HCT116 (cell line): ENCODE measurements at places on chromosomes 7 and 10. TPM values are rescaled to one million over a fixed set of nuclear protein-coding genes. Genes with fewer than 3 reads are reported as not detected.

- no peak for DNase-seq
- H3K27ac ChIP-seq: no peak overlapping the region
- H3K36me3 ChIP-seq: no peaks in the 10 kb centered on the region
- no peaks in the 10 kb centered on the region for H3K27me3 ChIP-seq
Observed at GRCh38 chr7:87204933-87205332, 14.6 kb downstream of the TMEM243 start.

- no peaks in the 10 kb centered on the region for H3K36me3 ChIP-seq
- DNase-seq: no peak
- no peaks in the 10 kb centered on the region for H3K4me1 ChIP-seq
- H3K27ac ChIP-seq: no peak overlapping the region
Observed at GRCh38 chr10:80122746-80123145, 9.8 kb upstream of the PLAC9 start.

DNA sequence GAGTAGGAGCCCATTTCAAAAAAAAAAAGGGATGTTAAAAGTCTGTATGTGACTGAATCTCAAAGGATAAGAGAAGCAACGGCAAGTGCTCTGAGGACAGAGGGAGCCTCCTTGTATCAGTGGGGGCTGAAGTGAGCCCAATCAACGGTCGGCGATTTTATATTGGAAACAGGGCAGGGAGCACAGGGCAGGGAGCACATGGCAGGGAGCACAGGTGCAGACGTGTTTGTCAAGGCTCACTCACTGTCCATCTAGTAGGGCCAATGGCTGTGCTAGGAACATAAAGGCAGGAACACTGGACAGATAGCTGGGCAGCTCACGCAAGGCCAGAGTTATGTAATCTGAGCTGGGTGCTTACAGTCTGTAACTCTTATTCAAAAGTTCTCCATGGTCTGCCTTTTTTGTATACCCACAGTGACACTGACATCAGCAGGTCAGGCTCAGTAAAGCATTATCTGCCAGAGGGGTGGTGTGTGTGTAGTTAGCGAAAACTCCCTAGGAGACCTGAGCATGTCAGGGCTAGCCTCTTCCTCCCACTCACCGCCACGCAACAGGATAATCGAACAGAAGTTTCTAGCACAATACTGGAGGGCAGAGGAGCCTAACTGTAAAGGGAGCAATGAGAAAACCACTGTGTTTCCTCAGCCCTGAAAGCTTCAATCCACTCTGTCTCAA is 15.4 kb downstream of the AKR1B1 start:
- H3K27me3 ChIP-seq: no peaks in the 10 kb centered on the region
- no peak overlapping the region for H3K27ac ChIP-seq
- H3K4me3 ChIP-seq: no peak overlapping the region
- H3K4me1 ChIP-seq: no peaks in the 10 kb centered on the region

GRCh38 chr10:26737730-26738129 is 40.2 kb downstream of the PDSS1 start:
- H3K27ac ChIP-seq: no peak overlapping the region
- no peaks in the 10 kb centered on the region for H3K27me3 ChIP-seq
- H3K4me1 ChIP-seq: no peaks in the 10 kb centered on the region
- H3K4me3 ChIP-seq: no peak overlapping the region
- DNase-seq: no peak

GRCh38 chr10:112722758-112723157 is 227.3 kb upstream of the TCF7L2 start:
- no peak for DNase-seq
- H3K27ac ChIP-seq: no peak overlapping the region
- H3K27me3 ChIP-seq: no peaks in the 10 kb centered on the region
- no peaks in the 10 kb centered on the region for H3K36me3 ChIP-seq
- peaks cover 6% of the 10 kb centered on the region for H3K4me1 ChIP-seq

DNA sequence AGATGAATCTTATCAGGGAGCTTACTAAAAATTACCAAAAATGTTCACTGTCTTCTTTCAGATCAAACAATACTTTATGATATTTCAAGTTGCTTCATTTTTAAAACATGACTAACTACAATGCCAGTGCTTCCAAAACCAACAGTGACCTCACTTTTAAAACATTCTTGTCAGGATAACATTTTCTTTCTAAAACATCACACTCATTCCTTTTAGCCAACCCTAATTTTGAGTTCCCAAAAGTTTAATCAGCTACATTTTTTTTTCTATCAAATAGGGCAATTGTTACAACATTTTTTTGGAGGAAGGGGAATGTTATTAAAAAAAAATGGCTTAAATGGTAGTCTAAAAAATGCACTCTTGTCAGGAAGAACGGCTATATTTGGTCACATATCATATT is 37.3 kb downstream of the RTKN2 start:
- H3K27me3 ChIP-seq: no peaks in the 10 kb centered on the region
- DNase-seq: no peak
- no peaks in the 10 kb centered on the region for H3K36me3 ChIP-seq

- H3K27me3 ChIP-seq: no peaks in the 10 kb centered on the region
- H3K36me3 ChIP-seq: no peaks in the 10 kb centered on the region; the same call in 1 of the 2 replicates
- H3K27ac ChIP-seq: no peak overlapping the region
- no peaks in the 10 kb centered on the region for H3K4me1 ChIP-seq
- DNase-seq: no peak
- H3K4me3 ChIP-seq: no peak overlapping the region
Observed at GRCh38 chr10:75165684-75166622, 44.6 kb upstream of the VDAC2 start.

- no peak for DNase-seq
- H3K36me3 ChIP-seq: peaks cover 13% of the 10 kb centered on the region
- H3K4me3 ChIP-seq: no peak overlapping the region
- no peaks in the 10 kb centered on the region for H3K27me3 ChIP-seq
Observed at GRCh38 chr7:127683776-127684681, 32.0 kb downstream of the SND1 start.

DNA sequence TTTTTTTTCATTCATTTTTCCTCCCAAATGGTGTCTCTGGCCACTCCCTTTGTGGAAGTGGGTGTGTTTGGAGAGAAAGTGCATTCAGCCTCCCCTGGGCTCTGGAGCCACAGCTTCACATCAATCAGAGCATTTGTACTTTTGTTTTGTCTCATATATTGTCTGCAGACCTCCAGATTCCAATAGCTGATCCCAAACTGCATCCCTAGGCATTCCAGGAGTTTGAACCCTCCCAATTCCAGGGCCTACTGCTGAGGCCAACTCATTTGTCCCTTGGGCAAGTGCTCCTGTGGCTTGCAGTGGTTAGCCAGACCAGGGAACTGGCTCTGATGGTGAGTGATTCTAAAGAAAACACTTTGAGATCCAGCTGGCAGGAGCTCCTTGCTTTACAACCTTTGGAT is 163.3 kb downstream of the IPMK start:
- no peaks in the 10 kb centered on the region for H3K27me3 ChIP-seq
- no peak overlapping the region for H3K4me3 ChIP-seq
- no peak for DNase-seq
- no peaks in the 10 kb centered on the region for H3K36me3 ChIP-seq
- no peak overlapping the region for H3K27ac ChIP-seq

GRCh38 chr10:95571390-95571789 is 10.2 kb upstream of the SORBS1 start:
- H3K4me1 ChIP-seq: no peaks in the 10 kb centered on the region
- peaks cover 17% of the 10 kb centered on the region; the same call in 1 of the 2 replicates for H3K27me3 ChIP-seq
- H3K36me3 ChIP-seq: no peaks in the 10 kb centered on the region
- DNase-seq: no peak
- H3K27ac ChIP-seq: no peak overlapping the region
- no peak overlapping the region for H3K4me3 ChIP-seq

DNA sequence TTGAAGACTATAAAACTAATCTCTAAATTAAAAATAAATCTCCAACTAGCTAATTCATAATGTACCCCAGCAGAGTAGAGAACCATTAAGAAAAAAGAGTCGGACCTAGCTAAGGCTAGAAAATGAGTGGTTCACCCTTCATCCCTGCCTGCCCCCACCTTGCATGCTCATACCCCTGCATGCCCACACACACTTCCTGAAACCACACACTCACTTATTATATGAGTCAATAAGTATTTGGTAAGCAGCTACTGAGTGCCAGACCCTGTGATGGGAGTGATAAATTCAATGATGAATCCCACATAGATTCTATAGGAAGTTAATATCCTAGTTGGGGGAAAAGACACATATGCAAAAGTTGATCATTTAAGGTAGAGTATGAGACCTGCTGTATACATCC is 152.9 kb upstream of the INHBA start:
- no peak overlapping the region for H3K4me3 ChIP-seq
- H3K36me3 ChIP-seq: no peaks in the 10 kb centered on the region
- H3K4me1 ChIP-seq: no peaks in the 10 kb centered on the region
- H3K27ac ChIP-seq: no peak overlapping the region

GRCh38 chr7:49127359-49127913 is 203.1 kb downstream of the CDC14C start:
- no peaks in the 10 kb centered on the region for H3K4me1 ChIP-seq
- H3K36me3 ChIP-seq: no peaks in the 10 kb centered on the region
- no peak for DNase-seq
- H3K27me3 ChIP-seq: no peaks in the 10 kb centered on the region

- no peak overlapping the region for H3K4me3 ChIP-seq
- DNase-seq: no peak
- H3K36me3 ChIP-seq: no peaks in the 10 kb centered on the region
- no peaks in the 10 kb centered on the region for H3K27me3 ChIP-seq
- H3K4me1 ChIP-seq: no peaks in the 10 kb centered on the region; the same call in 1 of the 2 replicates
Observed at GRCh38 chr10:34908481-34908880, 93.4 kb upstream of the PARD3 start.

- H3K4me1 ChIP-seq: no peaks in the 10 kb centered on the region
- no peaks in the 10 kb centered on the region for H3K36me3 ChIP-seq
- no peak overlapping the region for H3K4me3 ChIP-seq
- DNase-seq: no peak
Observed at GRCh38 chr10:118816471-118817168, 61.9 kb upstream of the CACUL1 start.

- no peaks in the 10 kb centered on the region for H3K27me3 ChIP-seq
- H3K27ac ChIP-seq: no peak overlapping the region
- no peaks in the 10 kb centered on the region for H3K4me1 ChIP-seq
- H3K36me3 ChIP-seq: no peaks in the 10 kb centered on the region
Observed at GRCh38 chr7:47069385-47070076, 512.4 kb downstream of the TNS3 start.

- H3K27me3 ChIP-seq: no peaks in the 10 kb centered on the region
- no peak overlapping the region for H3K4me3 ChIP-seq
- H3K27ac ChIP-seq: no peak overlapping the region
- no peaks in the 10 kb centered on the region for H3K36me3 ChIP-seq
Observed at GRCh38 chr7:1369916-1370657, 89.2 kb downstream of the MICALL2 start.

- H3K27me3 ChIP-seq: no peaks in the 10 kb centered on the region
- H3K36me3 ChIP-seq: no peaks in the 10 kb centered on the region
- no peak overlapping the region for H3K27ac ChIP-seq
- peaks cover 16% of the 10 kb centered on the region for H3K4me1 ChIP-seq
- H3K4me3 ChIP-seq: no peak overlapping the region
- no peak for DNase-seq
Observed at GRCh38 chr10:97866524-97867219, 17.0 kb downstream of the GOLGA7B start.

GRCh38 chr10:128766915-128767314 is 640.7 kb upstream of the MKI67 start:
- H3K4me3 ChIP-seq: no peak overlapping the region
- H3K27ac ChIP-seq: no peak overlapping the region
- H3K36me3 ChIP-seq: no peaks in the 10 kb centered on the region
- DNase-seq: no peak
- peaks cover 38% of the 10 kb centered on the region for H3K27me3 ChIP-seq

DNA sequence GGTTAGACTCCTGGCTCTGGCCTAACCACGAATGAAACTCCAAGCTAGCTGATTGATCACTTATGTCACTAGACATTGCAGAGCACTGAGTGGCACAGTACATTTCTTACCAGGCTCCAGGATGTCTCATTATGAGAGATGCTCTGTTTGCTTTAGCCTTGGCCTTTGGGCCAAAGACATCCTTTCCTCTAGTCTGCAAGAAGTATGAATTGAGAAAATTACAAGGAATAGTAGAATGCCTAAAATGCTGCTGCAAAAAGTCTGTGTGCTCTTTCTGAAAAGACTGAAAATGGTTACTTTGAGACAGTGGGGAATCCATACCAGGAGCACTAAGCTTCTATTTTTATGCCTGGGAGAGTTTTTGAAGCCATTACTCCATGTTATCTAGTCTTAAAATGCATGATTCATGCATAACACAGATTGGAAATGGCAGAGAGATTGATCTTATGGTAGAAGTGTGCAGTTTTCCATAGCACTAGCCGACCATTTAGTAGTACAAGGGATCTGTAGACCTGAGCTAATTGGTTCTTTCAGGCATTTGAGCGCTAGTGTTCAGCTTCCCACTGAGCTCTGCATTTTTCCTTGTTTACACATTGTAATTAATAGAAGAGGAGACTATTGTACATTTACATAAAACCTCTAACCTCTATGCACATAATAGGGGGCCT is 303.8 kb downstream of the PRKG1 start:
- H3K4me3 ChIP-seq: no peak overlapping the region
- no peaks in the 10 kb centered on the region for H3K4me1 ChIP-seq
- H3K27me3 ChIP-seq: peaks cover 2% of the 10 kb centered on the region
- H3K36me3 ChIP-seq: no peaks in the 10 kb centered on the region
- no peak overlapping the region for H3K27ac ChIP-seq
- no peak for DNase-seq

- no peak overlapping the region for H3K4me3 ChIP-seq
- H3K27ac ChIP-seq: no peak overlapping the region
- no peak for DNase-seq
- no peaks in the 10 kb centered on the region for H3K27me3 ChIP-seq
- H3K36me3 ChIP-seq: no peaks in the 10 kb centered on the region
Observed at GRCh38 chr7:15433151-15433550, 128.7 kb downstream of the AGMO start.

- H3K4me3 ChIP-seq: no peak overlapping the region
- H3K27ac ChIP-seq: no peak overlapping the region
- no peaks in the 10 kb centered on the region for H3K27me3 ChIP-seq
- DNase-seq: no peak
- H3K4me1 ChIP-seq: no peaks in the 10 kb centered on the region
- H3K36me3 ChIP-seq: no peaks in the 10 kb centered on the region
Observed at GRCh38 chr10:129586898-129587443, 119.9 kb downstream of the MGMT start.

GRCh38 chr10:90745565-90745964 is 112.3 kb downstream of the HTR7 start:
- H3K4me3 ChIP-seq: no peak overlapping the region
- H3K27me3 ChIP-seq: no peaks in the 10 kb centered on the region

The CNTNAP2 gene
- total RNA-seq: 0.37 TPM

The CRPPA gene
- total RNA-seq: 1.6 TPM

The LIPN gene
- total RNA-seq: not detected

The KCNH2 gene
- 9.7 TPM for total RNA-seq

The ZNF487 gene
- total RNA-seq: 4.0 TPM

The JAZF1 gene
- total RNA-seq: 3.4 TPM

The HOXA11 gene
- 6.8 TPM for total RNA-seq

The LRRN3 gene
- total RNA-seq: 0.07 TPM

The METTL27 gene
- total RNA-seq: 30.4 TPM

The KLF14 gene
- total RNA-seq: 0.93 TPM
